ENCODE measurements at places on chromosomes 2 and 18.

DNA sequence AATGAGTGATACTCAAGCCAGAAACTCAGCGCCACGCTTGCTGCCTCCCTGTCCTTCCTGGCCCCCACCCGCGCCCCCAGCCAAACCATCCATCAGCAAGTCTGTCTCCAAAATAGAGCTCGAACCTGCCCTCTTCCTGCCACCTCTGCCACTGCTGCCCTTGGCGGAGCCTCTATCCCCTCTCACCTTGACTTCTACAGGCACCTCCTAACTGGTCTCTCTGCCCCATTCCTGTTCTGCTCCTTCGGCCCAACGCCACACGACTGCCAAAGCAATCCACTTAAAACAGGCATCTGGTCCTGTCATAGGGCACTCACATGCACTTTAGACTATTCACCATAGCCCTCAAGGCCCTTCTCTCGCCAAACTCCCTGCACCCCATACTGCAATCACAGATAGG, 210.3 kb upstream of the SMAD2 start:
- no peak for DNase-seq

GRCh38 chr2:43100883-43101662, 125.3 kb downstream of the ZFP36L2 start:
- DNase-seq = no peak

DNA sequence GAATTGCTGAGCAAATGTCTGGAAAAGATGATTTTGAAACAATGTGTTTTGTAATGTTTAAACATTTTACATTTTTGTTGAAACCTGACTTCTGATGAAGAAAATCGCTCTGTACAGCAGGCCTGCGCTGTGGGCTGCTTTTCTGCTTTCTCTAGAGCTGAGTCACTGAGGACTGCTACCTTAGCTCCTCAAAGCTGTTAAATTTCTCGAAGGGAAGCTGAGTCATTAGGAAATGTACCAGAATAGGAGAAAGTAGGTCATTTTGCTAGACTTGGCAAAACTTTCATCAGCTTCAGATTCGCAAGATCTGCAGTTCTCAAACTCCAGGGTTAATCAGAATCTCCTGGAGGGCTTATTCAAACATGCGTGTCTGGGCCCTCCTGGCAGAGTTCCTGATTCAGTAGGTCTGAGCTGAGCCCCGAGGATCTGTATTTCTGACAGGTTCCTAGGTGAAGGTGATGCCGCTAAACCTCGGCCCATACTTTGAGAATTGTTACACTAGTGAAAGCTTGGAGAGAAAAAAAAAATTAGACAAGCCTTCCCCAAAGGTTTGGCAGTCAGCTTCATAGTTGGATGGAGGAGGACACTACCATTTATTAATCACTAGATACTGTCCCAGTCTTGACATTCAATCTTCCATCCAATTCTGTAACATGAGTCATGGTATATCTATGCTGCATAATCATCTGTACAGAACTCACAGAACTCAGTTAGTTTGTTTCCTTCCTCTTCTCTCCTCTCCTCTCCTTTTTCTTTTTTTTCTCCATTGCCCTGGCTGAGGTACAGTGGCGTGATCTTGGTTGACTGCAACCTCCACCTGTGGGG, 297.6 kb downstream of the PARD3B start:
- no peak for DNase-seq

GRCh38 chr2:187475499-187476248, 27.6 kb upstream of the CALCRL start:
- no peak for DNase-seq

GRCh38 chr2:129762386-129763189, 216.9 kb upstream of the RAB6C start:
- DNase-seq = no peak

GRCh38 chr2:8408560-8409460, 273.0 kb upstream of the ID2 start:
- no peak for DNase-seq

- no peak for DNase-seq
Measured at GRCh38 chr2:189441709-189442074, 418 bp downstream of the WDR75 start.

DNA sequence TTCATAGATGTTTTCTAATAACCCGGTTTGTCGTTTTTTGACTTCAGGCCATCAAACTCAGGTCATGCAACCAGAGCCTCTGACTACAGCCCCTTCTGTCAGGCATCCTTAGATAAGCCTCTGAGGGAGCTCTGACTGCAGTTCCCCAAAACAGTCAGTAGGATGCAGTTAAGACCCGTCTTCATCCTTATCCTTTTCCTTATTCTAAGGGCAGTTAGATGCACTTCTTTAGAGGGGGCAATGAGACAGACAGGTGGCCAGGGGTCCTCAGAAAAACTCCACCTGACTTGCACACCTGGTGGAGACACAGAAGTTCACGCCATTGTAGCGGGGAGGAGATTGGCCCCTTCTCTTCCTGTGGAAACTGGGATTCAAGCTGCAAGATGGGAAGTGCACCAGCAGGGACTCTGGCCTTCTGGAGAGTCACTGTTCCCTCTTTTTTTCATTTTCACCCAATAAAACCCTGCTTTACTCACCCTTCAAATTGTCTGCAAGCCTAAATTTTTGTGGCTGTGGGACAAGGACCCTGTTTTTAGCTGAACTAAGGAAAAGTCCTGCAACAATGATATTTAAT, 104.8 kb upstream of the TFPI start:
- no peak for DNase-seq

- no peak for DNase-seq
Measured at GRCh38 chr2:120110062-120110362, 97.1 kb downstream of the EPB41L5 start.

DNA sequence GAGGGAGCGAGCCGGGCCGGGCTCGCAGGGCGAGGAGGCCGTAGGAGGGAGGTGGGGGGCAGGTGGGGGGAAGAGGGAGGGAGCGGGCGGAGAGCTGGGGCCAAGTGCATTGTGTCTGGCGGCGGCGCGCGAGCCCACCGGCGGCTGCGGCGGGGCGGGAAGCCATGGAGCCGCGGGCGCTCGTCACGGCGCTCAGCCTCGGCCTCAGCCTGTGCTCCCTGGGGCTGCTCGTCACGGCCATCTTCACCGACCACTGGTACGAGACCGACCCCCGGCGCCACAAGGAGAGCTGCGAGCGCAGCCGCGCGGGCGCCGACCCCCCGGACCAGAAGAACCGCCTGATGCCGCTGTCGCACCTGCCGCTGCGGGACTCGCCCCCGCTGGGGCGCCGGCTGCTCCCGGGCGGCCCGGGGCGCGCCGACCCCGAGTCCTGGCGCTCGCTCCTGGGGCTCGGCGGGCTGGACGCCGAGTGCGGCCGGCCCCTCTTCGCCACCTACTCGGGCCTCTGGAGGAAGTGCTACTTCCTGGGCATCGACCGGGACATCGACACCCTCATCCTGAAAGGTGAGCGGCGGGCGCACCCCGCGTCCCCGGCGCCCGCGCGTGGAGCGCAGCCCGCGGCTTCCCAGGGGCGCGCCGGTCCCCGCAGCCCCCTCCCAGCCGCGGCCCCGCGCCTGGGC, at the start of gene TMEM178A:
Gene TMEM178A, plus strand, starts transcription at position 107 of the 680 bp plus-strand sequence. Its CDS starts 58 bp downstream, at position 165.
- no peak for DNase-seq

DNA sequence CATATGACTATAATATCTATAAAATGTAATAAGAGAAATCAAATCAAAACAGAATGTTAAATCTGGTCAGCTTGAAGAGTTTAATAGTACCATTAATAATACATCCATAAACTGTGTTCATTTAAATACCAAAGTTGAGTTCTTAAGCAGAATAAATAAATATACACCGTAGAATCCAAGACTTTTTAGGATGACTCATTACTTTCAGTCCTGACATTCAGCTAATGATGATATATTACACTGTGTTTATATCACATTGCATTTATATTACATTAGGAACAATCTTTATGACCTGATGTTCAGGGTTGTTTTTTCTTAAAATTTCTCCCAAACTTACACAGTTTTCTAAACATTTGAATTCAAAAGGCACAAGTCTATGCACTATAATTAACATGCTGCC, 331.3 kb downstream of the SS18 start:
- DNase-seq = no peak

- no peak for DNase-seq
Measured at GRCh38 chr2:232501331-232501771, 13.7 kb upstream of the ECEL1 start.
